Smooth muscle cell of trachea (primary cell): ENCODE measurements at places on chromosomes 7 and 10. TPM values are rescaled to one million over a fixed set of nuclear protein-coding genes. Genes with fewer than 3 reads are reported as not detected.

The GRM3 gene
- not detected in 2 replicates for total RNA-seq

The ATXN7L1 gene
- total RNA-seq, result 11.3 and 11.9 TPM in 2 replicates

The HMX2 gene
- not detected in 2 replicates for total RNA-seq

The AKR1B15 gene
- under 0.01 TPM in 1 of 2 replicates, not detected in the other for total RNA-seq

The HDAC9 gene
- 5.2 and 10.3 TPM in 2 replicates for total RNA-seq

The OR13A1 gene
- not detected in 2 replicates for total RNA-seq

The CTNNA3 gene
- total RNA-seq, result under 0.01 TPM in 1 of 2 replicates, not detected in the other

The NODAL gene
- not detected in 2 replicates for total RNA-seq

The WDR86 gene
- total RNA-seq, result 3.8 TPM in 1 of 2 replicates, not detected in the other

The GIMAP8 gene
- 0.15 TPM in 1 of 2 replicates, not detected in the other for total RNA-seq

The TAS2R3 gene
- 1.3 and 1.8 TPM in 2 replicates for total RNA-seq

The TMEM270 gene
- 0.17 TPM in 1 of 2 replicates, not detected in the other for total RNA-seq

The KLHL7 gene
- total RNA-seq, result 29.6 and 51.5 TPM in 2 replicates

The SPOCK2 gene
- total RNA-seq, result 0.83 and 1.6 TPM in 2 replicates

The PRSS1 gene
- not detected in 2 replicates for total RNA-seq

The SLC29A4 gene
- 1.7 and 7.1 TPM in 2 replicates for total RNA-seq

The FAM25A gene
- not detected in 2 replicates for total RNA-seq

The FHIP2A gene
- total RNA-seq, result 26.5 and 27.5 TPM in 2 replicates

The OR2A1 gene
- under 0.01 and 0.15 TPM in 2 replicates for total RNA-seq

The WAPL gene
- total RNA-seq, result 36.9 and 47.3 TPM in 2 replicates

The TET1 gene
- 3.3 and 4.7 TPM in 2 replicates for total RNA-seq

The CTAGE6 gene
- 0.58 and 0.66 TPM in 2 replicates for total RNA-seq

The MMP21 gene
- total RNA-seq, result 0.17 TPM in 1 of 2 replicates, not detected in the other

The KLLN gene
- total RNA-seq, result 0.73 and 1.2 TPM in 2 replicates

The SORCS1 gene
- under 0.01 TPM in 1 of 2 replicates, not detected in the other for total RNA-seq

The FOXI2 gene
- not detected in 2 replicates for total RNA-seq

The SH3PXD2A gene
- 24.0 and 38.5 TPM in 2 replicates for total RNA-seq

The CTAGE4 gene
- total RNA-seq, result 1.3 and 2.0 TPM in 2 replicates

The TMED4 gene
- total RNA-seq, result 97.9 and 120 TPM in 2 replicates

The COX15 gene
- 50.5 and 52.3 TPM in 2 replicates for total RNA-seq

The CYP3A4 gene
- not detected in 2 replicates for total RNA-seq

The MKLN1 gene
- total RNA-seq, result 43.3 and 47.6 TPM in 2 replicates

The SPDYE8 gene
- total RNA-seq, result 0.17 TPM in 1 of 2 replicates, not detected in the other

The TAS2R4 gene
- 0.58 and 1.7 TPM in 2 replicates for total RNA-seq

The EPO gene
- total RNA-seq, result not detected in 2 replicates
